ENCODE measurements at places on chromosomes 7 and 10.

- no peak for DNase-seq
Measured at GRCh38 chr7:35691366-35691765, 3.6 kb downstream of the HERPUD2 start.

DNA sequence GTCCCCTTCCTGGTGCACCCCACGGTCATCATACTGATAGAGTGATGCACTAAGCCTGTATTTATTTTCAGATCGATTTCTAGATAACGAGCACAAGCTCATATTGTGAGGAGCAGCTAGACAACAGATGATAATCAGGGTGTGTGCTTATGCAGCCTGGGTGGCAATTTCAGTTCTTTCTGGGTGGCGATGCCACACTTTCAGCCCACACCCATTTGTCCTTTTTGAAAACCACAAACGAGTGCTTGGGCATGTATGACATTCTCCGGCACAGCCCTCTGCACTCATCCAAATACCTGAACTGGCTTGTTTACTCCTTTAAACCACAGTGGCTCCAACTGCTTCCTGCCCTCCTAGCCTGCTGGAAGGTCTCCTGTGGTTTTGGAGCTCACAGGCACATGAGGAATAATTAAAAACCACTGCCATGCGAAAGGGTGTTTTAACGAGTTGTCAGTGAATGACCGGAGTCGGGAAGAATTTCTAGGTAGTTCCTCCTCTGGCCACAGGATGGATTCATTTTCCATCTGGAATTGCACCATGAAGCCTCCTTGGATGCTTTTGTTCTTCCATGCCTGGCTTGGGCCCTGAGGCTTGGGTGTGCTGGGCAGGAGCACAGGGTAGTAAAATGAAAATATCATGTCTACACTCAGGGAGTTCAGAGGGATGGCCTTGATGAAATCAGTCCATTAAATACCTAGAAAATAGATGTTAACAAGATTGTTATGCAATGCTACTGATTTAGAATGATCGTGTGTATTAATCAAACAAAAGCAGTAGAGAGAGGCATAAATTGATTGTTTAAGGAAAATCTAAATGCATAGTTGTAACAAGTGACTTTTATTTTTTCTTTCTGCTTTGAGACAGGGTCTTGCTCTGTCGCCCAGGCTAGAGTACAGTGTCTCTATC is 52.4 kb upstream of the ITGB1 start:
- peak; percentile 26 for DNase-seq

DNA sequence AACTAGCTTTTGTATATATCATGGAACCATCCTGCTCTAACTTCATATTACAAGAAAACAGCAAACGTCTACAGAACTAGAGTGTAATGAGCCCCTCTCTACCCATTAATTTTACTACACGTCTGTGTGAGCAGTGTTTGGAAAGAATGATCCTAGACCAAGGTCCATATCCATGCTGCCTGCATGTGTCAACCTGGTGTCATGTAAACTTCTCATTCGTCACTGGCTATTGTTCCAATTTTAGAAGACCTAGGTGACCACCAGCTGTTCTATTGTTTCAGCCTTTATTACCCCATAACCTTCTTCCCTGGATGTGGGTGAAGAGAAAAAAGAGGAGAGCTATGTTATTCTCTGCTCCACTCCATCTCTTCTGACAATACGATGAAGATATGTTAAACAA is 77.1 kb downstream of the CREM start:
- no peak for DNase-seq

DNA sequence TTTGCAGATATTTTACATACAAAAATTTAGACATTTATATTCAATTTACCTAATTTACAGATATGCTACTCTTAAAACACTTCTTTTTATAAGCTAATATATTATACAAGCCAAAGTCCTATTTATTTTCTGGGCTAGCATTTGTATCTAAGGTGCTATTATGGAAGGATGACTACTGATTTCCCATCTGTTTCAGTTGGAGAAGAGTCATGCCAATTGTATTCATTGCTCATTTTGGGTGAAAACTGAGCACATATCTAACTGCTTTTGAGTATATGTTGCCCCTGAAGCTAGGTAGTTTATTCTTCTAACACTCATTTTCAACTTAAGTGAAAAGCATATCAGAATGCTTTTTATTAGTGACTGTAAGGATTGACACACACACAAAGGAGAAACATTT is 172.9 kb downstream of the CDK14 start:
- no peak for DNase-seq

DNA sequence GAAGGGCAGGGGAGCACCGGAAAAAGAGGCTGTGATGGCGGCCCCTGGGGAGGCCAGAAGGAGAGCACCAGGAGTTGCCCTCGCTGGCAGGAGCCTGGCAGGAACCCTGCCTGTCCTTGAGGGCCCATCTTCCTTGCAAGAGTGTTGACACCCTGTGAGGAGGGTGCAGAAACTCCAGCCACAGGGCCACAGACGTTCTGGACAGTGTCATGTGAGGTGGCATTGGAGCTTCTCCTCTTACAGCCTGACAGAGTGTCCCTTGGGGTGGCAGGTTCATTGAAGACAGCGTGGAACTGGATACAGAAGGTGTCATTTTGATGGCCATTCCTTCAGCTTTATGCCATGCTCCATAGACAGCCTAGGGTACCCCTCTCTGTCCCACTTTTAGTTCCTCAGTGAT is 54.2 kb downstream of the RBM20 start:
- no peak for DNase-seq

- DNase-seq: peak; percentile 42
Measured at GRCh38 chr7:143375298-143376034, 5.7 kb upstream of the ZYX start.

DNA sequence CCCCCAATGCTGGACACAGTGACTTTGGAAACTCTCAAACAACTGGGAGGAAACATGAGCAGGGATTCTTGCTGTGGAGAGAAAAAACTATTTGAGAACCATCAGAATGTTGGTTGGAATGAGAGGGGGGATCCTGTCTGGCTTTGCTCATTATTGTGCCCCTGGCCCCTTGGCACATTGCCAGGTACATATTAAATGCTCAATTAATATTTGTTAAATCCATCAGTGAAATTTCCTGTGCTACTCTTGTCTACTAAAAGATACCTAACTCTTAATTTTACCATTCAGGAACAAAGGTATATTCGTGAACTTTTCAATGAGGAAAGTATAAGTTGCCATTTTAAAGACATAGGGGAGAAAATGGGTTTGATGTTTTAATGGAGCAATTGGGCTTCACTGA is 329.4 kb downstream of the OTUD1 start:
- no peak for DNase-seq

Data from activated CD4-positive, alpha-beta T cell treated with anti-CD3 and anti-CD28 coated beads for 4 hours (primary cell).